Kidney glomerular epithelial cell (primary cell): ENCODE measurements at places on chromosomes 12 and 14.
A peak's percentile ranks its signal among the peaks of the same experiment; 100 is the strongest.

DNA sequence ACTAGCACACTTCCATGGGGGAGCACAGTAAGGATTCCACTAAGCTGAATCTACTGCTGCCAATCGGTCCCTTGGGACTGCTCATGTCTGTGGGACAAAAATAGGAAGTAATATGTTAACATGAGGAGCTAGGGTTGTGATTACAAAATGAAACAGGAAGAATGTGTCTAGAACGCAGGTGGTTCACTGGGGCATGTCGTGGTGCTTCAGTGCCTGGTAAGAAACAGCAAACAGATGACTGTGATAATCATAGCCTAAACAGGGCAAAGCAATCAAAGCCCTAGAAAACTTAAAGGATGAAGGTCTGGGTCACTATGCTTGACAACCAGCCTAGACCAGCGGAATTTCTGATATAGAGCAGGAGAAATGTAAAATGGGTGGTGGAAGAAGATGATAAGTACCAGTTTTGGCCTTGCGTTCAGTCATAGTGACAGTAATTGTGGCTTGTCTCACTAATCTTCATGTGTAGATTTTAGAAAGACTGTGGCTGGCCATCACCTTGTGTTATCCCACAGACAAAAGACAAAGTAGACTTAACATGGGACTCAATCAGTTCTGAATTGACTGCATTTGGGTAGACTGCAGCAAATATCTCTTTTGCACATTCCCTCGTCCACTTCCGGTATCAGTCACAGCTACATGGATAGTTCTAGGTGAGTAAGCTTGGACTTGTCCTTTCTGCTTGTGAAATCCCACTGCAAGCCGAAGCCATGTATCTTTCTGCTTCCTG is 51.4 kb downstream of the WASHC3 start:
- no peak for DNase-seq

- DNase-seq: no peak
Observed at GRCh38 chr14:68968051-68968450, 11.1 kb downstream of the ACTN1 start.

- DNase-seq: no peak
Observed at GRCh38 chr14:102320671-102321455, 1.3 kb downstream of the ZNF839 start.

DNA sequence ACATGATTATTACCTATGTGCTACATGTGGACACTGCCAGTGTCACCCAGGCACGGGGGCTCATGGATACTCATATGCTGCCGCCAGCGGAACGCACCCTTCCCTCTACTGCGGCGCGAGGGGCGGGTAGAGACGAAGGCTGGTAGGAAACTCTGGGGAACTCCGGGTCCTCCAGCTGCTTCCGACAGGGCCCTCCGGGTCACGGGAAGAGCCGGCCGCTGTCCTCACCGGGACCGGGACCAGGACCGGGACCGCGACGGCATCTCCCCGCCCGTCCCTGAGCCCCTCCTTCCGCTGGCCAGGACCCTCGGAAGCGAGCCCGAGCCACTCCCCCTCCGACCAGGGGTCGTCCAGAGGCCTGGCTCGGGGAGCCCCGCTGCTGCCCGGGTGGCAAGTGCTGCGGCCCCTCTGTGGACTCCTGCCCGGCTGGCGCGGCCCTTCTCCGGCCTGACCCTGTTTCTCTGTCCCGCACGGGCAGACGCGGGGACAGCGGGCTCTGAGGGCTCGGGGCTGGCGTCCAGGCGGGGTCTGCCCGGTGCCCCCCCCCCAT is 209.6 kb downstream of the ADGRD1 start:
- no peak for DNase-seq

DNA sequence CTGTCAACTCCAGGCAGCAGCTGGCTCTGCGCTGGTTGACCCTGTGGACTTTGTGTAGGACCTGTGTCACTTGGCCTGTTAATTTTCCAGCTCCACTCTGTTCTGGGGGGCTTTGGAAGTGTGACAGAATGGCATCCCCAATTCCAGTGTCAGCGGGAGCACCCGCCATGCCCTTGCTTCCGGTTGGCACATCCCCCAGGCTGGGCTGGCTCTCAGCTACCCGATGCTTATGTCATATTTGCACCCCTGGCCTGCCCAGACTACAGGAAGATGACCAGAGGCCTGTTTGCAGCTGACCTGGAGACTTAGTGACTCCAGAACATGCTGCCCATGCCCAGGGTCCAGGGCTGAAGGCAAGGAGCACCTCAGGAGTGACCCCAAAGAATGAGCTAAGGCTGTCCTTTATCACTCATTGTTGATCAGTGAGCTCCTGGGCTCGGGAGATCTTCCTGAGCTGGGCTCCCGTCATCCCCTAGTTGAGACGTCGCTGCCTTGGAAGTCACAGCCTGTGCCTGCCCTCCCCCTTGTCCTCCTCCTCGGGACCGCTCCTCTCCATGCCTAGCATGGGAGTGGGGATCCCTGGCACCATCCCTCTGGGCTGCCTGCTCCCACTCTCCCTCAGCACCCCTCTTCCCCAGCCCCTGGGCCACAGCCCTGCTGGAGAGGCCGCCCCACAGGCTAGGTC is 163.4 kb upstream of the RTL1 start:
- no peak for DNase-seq

DNA sequence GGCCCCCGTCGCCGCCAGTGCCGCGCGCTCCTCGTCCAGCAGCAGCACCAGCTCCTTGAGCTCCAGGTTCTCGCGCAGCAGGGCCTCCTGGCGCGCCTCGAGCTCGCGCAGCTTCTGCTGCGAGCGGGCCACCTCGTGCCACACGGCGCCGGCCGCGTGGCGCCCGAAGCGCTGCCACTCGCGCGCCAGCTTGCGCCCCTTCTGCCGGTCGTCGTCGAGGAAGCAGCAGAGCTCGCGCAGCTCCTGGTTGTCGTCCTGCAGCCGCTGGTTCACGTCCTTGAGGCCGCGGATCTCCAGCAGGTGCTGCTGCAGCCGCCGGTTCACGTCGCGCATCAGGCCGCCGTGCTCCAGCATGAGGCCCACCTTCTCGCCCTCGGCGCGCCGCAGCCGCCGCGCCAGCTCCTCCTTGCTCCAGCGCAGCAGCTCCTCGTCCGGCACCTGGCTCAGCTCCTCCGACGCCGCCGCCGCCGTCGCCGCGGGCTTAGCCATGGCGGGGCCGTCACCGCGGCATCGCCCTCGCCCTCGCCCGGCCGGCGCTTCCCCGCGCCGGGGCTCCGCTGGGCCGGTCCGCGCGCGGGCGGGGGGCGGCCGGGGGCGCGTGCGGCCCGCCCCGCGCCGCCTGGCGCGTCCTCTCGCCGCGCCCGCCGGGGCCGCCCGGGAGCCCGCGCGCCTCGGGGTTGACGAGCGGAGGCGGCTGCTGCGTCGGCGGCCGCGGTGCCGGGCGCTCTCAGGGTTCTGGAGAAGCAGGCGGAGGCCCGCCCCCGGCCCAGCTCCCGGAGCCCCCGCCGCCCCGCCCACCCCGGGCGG is at the start of gene CCDC85C:
TSS of gene CCDC85C (minus strand) at position 737 of the 807 bp plus-strand sequence. CDS start at position 489, 248 bp downstream.
- DNase-seq: no peak

GRCh38 chr14:88749139-88749538 is 43.6 kb downstream of the EML5 start:
- DNase-seq: no peak

- peak; percentile 62 for DNase-seq
Observed at GRCh38 chr14:49497725-49498348, 88.3 kb downstream of the RPS29 start.

DNA sequence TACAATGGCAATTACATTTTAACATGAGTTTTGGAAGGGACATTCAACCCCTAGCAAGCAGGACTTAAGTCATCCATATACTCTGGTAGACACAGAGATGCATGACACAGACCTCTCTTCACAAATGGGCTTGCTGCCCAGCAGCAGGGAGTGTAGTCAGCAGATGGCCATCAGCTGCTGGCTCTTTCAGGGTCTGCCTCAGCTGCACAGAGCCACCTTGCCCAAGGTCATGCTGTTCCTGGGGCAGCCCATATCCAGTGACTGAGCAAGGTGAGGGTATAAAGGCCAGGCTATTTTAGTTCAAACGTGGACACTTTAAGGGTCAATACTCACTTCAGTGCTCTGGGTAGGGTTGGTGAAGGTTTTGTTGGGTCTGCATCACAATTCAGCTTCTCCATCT is 58.3 kb upstream of the JDP2 start:
- no peak for DNase-seq

DNA sequence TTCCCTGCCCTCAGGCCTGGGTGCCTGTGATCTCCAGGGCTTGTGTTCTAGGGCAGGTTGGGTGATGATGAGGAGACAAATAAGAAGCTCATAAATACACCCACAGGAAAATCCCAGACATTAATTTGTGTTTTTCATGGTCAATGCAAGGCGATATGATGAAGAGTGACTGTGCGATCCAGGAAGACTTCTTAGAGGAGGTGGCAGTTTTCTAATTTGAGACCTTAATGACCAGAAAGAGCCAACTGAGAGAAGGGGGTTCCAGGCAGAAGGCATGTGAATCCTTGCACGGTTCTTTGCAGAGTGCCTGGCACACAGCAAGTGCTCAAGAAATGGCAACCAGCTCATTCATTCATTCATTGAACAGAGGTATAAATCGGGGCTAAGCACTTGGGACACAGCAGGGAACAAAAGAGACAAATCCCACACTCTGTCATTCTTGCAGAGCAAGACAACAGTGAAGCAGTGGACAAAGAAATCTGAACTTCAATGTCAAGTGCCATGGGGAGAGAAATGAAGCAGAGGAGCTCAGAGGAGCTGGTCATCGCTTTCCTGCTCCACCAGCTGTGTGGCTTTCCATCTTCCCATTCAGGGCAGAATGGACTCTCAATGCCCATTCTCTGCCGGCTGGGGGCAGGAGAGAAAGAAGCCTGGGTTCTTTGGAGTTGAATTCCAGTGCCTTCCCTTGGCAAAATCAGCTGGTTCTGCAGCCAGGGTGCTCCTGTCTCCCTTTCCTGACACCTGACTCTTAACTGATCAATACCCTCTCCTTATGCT is 128.3 kb downstream of the AACS start:
- no peak for DNase-seq

DNA sequence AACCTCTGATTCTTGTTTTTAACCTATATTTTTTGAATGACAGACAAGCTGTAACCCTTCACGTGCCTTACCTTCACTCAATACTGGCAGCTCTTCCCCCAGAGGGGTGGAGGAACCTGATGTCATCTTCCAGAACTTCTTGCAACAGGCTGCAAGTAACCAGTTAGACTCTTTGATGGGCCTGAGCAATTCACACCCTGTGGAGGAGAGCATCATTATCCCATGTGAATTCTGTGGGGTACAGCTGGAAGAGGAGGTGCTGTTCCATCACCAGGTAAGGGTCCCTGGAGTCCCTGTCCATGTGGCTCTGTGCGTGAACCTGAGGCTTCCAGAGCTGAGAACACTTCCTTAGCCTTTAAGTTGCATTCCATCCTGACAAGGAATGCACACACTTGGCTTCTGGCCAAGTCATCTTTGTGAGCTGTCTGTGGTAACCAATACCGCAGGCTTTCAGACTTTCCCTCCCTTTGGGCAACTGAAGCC is 22.7 kb downstream of the TRAFD1 start:
- DNase-seq: no peak

DNA sequence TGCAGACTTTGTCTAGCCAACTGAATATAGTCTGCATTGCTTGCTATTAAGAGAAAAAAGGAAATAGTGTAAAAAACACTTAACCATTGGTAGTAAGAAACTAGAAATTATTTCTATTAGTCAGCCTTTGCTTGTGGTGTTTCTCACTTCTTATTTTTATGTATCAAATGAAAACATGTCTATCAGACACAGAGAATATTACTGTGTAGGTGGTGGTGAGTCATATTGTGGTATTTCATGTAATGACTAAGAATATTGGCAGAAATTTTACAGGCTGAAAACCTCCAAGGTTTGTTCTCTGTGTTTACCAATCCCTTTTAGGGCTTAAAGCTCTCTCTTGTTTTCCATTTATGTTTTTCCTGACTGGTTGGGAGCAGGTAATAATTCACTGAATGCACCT is 87.2 kb downstream of the DAAM1 start:
- peak; percentile 90 for DNase-seq

DNA sequence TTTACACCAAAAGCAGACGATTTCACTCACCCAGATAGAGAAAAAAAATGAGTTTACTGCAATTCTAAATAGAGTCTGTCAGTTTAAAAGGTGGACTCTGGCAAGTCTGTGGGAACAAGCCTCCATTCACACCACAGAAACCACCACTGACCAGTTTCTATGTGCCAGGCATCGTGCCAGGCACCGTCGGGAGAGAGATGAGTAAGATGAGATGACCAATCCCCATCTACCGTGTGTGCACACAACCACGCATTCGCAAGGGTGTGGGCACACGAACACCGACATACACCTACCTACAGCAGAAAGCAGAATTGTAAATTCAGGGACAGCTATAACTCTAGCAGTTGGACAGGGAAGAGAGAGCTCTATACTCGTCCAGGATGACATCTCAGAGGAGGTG is 58.3 kb downstream of the PRIMA1 start:
- DNase-seq: no peak

DNA sequence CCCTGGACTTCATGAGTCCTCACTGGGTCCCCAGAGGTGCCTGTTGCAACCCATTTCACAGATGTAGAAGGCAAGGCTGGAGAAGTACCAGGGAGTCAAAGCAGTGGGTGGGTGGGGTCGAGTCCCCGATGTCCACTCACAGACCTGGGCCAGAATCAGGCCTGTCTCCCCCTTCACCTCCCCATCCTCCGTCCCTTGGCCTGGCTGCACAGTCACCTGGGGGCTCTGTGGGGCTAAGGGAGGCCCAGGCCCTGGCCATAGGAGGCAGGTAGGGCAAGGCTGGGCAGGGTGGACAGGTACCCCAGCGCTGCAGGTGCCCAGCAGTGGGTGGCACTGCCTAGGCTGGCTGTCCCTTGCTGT is 29.5 kb downstream of the RTL1 start:
- DNase-seq: no peak

- no peak for DNase-seq
Observed at GRCh38 chr14:54567639-54568561, 972 bp downstream of the SAMD4A start.

DNA sequence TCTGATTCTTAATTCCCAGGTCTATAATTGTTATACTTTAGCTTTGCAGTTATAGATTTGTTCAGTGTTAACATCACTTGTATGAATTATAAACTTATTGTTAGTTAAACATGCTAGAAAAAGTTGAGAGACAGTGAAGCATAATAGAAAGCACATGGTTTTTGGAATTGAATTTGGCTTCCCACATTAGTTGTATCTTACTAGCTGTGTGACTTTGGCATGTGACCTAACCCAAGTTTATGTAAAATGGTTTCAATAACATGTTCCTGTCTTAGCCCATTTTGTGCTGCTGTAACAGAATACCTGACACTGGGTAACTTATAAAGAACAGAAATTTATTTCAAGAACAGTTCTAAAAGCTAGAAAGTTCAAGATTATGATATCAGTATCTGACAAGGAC is 146.3 kb downstream of the PDE3A start:
- no peak for DNase-seq

DNA sequence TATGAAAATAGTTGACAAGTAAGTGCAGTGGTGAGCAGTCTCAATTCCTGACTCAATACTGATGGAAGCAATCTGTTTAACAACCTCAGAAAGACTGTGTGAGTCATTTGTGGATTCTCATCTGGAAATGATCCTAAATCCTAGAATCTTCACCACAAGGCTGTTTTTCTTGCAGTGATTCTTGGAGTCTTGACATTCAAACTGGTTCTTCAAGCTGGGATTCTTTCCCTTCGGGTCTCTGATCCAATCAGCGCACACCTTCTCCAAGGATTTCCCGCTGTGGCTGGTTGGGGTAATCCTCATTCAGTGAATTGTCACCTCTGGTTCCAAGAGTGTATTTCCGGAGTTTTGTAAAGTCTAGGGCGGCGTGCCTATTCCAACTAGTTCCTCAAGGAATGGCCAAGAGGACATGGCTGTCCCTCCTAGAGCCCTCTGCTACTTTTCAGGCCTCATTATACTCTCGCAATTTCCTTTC is 37.7 kb upstream of the FOXJ2 start:
- DNase-seq: no peak

- no peak for DNase-seq
Observed at GRCh38 chr14:65348137-65348536, 64.4 kb upstream of the FUT8 start.
